Activated T-cell treated with anti-CD3 and anti-CD28 coated beads, Interleukin-2, amount 50 U/mL, for 1 hour (primary cell): ENCODE measurements at places on chromosomes 6 and 20.

DNA sequence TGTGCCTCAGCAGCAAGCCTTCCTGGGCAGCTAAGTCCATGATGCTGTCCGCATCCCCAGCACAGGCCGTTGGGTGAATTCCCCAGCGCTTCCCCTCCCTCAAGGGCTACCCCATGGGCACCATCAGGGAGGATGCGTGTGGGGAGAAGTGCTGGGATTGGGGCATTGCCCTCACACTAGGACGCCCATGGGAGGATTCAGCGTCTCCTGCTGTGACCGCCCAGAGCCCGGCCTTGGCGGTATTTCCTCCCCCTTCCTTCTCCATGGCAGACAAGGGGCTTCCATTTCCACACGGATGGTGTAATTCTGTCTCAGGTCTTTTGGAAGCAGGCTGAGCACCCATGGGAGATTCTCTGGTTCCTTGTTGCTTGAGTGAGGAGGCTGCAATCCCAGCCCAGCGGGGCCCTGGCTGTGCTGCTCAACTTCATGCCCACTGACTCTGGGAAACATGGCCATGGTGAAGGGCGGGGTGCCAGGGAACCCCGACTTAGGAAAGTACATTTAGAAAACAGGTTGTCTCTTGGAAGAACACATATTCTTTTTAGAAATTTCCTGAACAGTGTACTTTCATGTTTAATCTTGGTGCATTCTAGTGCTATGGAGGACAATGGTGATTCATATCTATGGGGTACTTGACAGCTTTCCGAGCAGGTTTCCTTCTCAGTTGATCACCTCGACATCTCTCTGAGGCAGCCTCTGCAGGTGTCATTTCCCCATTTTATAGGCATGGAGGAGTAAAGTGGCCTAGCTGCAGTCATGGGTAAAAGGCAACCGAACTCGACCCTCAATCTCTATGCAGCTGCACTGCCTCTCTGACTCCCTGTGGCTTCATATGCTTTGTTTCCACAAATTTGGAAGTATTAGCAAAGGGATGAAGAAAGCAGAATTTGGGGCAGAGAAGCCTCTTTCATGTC is 178.2 kb upstream of the CST7 start:
- DNase-seq, result no peak

DNA sequence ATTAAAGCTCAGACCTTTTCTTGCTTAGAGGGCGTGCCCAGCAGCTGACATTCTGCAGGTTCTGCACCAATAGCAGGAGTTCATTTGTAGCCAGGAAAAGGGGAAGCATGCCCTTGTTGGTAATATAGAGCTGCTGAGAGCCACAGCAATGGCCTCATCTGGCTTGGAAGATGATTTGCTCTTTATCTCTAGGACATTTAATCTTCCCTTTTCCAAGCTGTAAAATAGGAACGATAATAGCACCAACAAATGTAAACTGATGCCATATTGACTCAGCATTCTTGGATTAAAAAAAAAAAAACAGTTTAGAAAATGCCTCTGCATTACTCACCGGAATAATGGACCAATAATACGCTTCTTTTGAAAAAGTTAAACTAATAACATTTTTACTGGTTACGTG is 93.4 kb upstream of the SLC2A12 start:
- DNase-seq, result no peak

- DNase-seq, result peak; percentile 30
Observed at GRCh38 chr6:16769131-16769985, 8.1 kb upstream of the ATXN1 start.

GRCh38 chr20:22385602-22386305 is 198.6 kb downstream of the FOXA2 start:
- no peak for DNase-seq

DNA sequence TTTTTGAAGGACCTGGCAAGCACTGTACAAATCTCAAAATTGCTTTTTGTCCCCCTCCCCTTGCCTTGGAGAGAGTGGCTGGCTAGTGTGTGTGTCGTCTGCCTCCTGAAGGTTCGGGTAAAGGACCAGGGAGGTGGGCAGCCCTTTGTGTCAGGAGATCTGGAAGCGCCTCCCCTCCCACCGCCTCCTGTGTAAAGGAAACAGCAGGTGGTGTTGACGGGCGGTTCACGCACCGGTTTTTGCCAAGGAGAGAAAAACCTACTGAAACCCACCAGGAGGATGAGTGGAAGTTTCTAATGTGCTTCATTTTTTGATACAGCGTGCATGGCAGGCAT is 1.2 kb downstream of the ENTPD6 start:
- DNase-seq, result no peak

DNA sequence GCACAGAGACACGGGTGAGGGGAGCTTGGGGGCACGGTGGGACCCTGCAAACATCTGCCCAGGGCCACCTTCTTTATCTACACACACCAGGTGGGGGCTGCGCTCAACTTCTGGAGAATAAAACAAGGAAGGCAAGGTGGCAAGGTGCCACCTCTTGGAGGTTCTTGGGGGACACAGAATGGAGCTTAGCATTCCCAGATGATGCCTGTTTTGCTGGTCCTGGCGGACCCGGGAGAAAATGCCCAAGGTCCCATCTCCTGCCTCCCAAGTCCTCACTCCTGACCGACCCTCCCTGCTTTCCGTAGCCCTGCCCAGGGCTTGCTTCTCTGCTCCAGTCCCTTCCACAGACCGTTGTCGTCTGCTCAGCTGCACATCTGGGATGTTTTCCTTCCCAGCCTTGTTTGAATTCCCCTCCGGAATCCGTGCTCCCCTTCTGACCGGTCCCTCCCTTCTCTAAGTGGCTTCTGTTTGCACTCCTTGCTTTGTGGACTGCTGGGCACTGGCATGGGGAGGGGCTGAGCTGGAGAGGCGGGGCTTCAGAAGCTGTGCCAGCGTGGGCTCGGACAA is 13.1 kb downstream of the ITPR3 start:
- DNase-seq, result no peak

GRCh38 chr20:5895626-5896025 is 54.7 kb downstream of the TRMT6 start:
- DNase-seq, result no peak

DNA sequence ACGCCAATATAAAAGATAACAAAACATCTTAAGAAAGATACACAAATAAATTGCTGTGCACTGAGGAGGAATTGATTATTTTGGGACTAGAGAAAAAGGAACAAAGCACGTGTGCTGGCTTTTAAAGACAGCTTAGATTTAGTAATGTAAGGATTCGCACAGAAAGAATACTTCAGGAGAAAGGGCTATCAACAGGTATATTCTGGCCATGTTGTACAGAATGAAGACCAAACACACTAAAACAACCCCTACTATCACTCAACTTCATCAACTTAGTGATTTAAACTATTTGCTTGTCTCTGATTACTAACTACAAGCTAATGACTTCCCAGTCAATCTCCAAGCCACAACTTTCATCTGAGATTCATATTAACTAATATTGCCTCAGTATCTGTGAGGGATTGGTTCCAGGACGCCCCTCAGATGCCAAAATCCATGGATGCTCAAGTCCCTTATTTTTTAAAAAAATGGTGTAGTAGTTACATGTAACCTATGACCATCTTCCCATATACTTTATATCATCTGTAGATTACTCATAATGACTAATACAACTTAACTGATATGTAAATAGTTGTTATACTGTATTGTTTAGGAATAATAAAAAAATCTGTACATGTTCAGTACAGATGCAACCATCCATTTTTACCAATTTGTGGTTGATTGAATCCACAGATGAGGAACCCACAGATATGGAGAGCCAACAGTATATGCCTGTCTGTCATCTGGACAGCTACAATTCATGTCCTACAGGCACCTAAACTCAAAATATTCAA is 4.5 kb downstream of the DEK start:
- DNase-seq, result no peak

DNA sequence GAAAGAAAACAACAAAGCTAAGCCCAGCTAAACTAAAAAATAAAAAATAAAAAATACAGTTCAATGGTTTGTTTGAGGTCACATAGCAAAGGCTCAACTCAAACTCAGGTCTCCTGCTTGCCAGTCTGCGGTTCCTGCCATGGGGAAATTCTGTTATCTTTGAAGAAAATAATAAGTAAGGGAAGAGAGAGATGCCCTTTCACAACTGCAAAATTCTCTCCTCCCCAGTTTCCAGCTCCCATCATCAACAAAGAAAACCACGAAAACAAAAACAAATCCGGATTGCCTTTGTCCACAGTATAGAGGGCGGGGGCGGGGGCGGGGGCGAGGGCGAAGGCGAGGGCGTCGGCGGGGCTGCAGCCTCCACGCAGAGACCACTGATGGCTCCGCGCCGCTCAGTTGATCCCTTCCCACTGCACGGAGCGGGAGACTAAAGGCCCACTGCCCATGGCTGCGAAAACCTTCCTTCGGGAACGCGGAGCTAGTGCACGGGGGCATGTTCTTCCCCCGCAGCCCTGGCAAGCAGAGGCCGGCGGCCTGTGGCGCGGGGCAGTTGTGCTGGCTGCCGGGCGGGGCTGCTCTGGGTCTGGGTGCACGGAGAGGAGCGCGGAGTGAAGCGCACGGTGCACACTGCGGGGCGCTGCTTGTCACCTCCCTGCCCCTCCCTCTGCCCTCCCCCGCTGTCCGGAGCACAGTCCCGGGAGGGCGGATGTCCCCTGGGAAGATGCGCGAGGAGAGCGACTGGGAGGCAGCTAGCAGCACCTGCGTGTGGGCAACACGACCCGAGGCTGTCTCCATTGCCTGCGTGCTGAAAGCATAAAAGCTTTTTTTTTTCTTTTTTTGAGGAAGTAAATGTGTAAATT is 54.1 kb upstream of the TPD52L1 start:
- peak; percentile 29 for DNase-seq

- DNase-seq, result no peak
Observed at GRCh38 chr6:15073344-15073789, 172.5 kb upstream of the JARID2 start.

DNA sequence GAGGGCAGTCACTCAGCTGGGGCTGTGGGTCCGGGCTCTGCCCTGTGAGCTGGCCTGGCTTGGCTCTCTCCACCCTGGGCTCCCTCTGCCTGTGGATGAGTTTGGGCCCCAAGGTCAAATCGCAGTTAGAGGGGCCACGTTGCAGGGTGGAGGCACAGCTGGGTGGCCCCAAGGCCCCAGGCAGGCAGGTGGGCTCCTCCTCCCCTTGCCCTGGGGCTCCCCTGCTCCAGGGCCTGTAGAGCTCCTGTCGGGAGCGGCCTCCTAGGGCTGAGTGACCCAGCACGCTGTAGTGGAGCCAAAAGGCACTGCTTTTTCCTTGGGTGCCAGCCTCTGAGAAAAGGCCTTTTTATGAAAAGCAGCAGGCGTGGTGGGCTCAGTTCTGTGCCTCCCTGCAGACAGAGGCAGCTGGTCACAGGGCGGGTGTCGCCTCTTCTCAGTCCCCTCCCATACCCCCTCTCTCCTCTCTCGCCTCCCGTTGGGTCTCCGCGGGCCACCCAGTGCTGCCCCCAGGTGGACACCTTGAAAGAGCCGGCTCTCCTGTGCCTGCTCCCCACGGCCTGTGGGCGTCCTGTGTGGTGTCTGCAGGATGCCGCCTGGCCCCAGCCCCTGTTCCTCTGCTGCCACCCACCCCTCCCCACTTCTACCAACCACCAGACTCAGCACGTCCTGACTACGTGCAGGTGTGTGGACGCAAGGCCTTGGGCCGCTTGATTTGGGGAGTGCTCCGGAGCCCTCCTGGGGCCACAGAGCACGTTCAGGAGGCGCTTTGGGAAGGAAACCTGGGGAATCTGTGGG is 13.2 kb downstream of the SS18L1 start:
- peak; percentile 78 for DNase-seq

DNA sequence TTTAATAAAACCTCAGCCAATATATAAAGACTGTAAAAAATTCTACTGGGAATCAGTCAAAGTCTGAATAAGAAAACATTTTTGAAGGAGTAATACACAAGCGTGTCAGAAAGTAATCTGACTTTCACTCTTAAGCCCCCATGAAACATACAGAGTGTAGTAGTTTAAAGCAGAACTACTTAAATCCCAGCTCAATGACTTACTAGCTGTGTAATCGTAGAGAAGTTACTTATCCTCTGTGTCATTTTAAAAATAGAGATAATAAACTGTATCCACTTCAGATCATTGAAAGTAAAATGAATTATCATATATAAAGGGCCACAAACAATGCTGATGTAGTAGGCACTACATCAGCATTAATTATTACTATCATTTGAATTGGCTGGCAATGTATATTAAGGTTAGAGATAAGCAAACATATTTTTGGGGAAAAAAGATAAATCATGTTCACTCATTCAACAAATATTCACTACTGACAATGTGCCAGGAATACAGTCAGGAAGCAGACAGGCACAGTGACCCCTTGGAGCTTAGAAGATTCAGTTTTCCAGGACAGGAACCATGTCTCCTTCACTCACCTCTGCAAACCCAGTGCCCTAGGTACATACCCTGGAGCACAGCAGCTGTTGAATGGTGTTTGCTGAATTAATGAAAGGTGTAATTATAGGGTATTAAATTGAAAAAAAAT is 14.4 kb downstream of the REPS1 start:
- no peak for DNase-seq

GRCh38 chr20:46438156-46438750 is 31.8 kb upstream of the ELMO2 start:
- no peak for DNase-seq

DNA sequence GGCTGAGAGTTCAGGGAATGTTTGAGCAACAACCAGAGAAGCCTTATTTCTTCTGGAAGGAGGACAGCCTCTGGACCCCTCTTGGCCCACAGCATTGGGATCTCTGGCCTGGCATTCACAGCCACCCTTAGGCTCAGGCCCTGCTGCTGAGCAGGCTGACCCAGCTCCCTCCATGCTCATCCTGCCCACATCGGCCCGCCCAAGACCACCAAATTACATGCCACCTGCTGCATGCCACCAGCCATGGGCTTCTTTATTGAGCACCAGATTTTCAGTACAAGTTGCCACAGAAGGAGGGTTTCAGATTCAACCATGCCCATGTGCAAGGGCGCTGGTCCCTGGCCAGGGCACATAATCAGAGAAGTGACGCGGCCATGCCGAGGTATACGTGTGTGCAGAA is 32.2 kb downstream of the ADA start:
- no peak for DNase-seq

- DNase-seq, result no peak
Observed at GRCh38 chr6:22732176-22732970, 163.0 kb downstream of the HDGFL1 start.

DNA sequence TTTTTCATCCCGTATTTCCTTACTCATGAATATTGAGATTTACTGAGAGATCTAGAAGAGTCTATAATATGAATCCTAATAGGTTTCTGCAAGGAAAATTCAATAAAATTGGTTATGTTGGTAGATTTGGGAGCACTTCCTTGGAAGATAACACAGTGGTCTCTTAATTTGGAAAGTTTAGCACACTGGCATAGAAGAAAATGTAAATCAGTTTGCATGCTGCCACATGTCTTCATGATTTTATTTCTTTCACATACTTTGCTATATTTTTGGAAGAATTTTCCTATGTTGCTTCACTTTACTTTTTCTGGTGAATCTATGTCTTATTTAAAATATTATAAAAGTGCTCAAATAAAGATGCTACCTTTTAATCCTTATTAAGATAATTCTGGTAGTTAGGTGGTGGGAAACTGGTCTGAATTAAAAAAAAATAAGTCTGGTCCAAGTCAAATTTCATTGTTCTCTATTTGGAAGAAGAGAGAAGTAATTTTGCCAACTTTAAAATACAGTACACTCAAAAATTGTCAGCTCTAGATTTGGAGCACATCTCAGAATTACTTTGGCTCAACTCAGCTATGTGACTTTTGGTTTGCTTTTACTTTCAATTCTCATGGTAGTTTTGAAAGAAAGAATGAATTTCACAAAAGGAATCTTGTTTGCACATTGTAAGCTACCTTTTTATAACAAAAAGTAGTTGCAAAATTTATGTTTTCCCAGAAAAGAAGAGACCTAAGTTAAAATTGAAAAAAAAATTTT is 197.3 kb downstream of the CENPW start:
- DNase-seq, result no peak

- DNase-seq, result no peak
Observed at GRCh38 chr6:95545226-95545625, 32.1 kb upstream of the MANEA start.
